ENCODE measurements at places on chromosomes 6 and 20.

DNA sequence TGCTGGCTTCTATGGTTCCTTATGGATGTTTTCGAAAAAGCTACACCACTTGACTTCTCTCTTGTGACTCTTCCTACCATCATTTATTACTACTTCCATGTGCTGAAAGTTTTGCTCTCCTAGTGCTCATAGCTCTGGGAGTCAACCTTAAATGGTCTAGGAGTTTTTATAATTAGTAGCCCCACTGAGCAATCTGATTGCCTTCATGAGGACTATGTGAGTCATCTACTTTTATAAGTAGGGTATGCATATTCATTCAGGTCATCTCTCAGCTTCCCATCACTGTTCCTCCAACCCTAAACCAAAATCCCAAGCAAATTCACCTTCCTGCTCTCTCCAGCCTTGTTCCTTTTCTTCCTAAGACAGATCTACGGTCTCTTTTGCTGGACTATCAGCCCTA is 17.4 kb upstream of the FAXC start:
- no peak for DNase-seq

GRCh38 chr6:137995371-137995770 is 111.8 kb downstream of the PERP start:
- DNase-seq, result no peak

DNA sequence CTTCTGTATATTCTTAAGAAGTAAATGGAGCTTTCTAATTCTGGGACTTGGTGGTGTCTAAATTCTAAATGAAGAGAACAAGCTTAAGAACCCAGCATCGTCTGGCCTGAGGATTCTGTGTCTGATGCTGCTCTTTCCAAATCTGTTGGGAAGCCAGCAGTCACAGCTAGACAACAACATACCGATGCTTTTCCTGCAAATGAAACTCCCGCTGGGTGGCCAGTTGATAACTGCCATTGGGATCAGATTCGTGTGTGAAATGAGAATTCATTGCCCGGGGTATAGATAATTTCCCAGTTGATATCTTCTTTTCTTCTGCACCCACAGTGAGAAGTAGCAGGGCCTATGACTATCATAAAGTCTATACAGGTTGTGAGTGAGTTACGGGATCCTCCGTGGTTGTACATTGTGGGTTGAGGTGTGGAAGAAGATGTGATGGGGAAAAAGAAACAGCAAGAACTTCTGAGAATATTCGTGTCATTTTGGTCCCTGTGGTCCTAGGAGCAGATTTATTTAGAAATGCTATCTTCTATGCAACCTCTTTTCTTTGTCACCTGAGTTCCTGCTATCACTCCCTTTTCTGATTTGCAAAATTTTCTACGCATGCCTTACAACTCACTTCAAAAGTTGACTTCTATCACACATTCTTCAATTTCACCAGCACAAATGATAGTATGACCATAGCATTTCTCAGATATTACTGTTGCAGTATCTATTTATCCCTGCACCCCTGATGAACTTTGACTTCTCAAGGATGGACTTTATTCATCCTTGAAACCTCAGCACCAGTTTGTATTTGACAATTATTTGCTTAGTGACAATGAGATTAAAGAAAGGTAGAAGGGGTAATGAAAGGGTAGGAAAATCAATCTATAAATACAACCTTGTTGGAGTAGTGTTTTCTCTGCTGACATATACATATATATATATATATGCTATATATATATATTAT is 10.4 kb downstream of the NOX3 start:
- no peak for DNase-seq

DNA sequence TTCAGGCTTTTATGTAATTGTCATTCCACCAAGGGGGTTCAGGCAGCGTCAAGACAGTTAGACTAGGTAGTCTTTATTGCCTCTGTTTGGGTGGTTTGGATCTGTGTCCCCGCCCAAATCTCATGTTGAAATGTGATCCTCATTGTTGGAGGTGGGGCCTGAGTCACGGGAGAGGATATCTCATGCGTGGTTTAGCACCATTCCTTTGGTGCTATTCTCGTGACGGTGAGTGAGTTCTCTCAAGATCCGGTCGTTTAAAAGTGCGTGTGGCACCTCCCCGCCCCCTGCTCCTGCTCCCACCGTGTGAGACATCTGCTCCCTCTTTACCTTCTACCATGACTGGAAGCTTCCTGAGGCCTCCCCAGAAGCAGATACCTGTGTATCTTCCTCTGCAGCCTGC is 51.3 kb upstream of the FOXC1 start:
- no peak for DNase-seq

DNA sequence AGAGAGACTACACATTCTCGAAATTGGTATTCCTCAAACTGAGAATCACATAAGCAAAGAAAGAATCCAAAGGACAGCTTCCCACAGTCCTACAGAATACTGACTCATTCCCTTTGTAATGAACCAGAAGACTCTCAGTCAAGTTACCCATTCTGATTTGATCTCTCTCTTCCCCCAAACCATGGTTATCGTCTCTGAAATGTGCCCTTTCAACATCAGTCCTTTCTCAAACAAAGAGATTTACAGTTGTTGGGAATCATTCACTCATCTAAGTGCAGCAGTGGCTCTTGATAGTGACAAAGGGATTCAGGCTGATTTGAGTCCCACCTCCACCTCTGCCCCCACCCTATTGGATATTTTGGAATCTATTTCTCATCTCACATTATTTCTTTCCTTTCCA is 15.0 kb upstream of the RSPO3 start:
- DNase-seq, result peak; percentile 46

DNA sequence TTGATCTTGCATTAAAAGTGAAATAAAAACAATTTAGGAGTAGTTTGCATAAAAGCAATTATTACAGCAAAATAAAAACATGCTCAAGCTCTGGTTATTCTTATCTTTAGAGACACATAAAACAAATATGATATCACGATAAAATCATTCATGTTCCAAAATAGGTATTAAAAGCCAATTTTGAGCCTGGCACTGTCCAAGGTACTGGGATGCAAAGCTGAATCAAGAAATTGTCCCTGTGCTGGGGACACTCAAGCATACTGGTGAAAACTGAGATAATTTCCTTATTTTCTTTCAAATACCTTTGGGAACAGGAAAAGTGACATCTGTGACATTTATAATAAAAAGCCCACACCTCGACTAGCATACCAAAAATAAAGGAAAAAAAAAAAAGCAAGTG is 931 bp upstream of the MTCL3 start:
- DNase-seq, result peak; percentile 14

DNA sequence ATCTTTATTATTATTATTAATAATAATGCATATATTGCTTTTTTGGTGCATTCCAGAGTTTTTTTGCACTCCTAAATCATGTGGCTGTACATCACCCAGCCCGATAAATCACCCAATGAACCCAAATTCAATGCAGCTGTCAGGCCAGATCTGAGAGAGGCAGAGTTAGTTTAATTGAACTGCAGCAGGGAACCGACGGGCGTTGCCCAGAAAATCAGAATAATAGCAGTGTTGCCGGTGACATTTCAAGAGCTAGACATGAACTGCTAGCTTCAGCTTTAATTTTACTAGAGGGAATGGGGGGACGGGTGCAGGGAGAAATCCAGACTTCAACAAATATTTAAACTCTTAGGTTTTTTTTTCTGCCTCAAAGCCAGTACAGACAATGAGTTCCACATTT is 135.0 kb downstream of the CLIC5 start:
- no peak for DNase-seq

- DNase-seq, result peak; percentile 47
Measured at GRCh38 chr20:64044484-64045247, 4.8 kb downstream of the SOX18 start.

DNA sequence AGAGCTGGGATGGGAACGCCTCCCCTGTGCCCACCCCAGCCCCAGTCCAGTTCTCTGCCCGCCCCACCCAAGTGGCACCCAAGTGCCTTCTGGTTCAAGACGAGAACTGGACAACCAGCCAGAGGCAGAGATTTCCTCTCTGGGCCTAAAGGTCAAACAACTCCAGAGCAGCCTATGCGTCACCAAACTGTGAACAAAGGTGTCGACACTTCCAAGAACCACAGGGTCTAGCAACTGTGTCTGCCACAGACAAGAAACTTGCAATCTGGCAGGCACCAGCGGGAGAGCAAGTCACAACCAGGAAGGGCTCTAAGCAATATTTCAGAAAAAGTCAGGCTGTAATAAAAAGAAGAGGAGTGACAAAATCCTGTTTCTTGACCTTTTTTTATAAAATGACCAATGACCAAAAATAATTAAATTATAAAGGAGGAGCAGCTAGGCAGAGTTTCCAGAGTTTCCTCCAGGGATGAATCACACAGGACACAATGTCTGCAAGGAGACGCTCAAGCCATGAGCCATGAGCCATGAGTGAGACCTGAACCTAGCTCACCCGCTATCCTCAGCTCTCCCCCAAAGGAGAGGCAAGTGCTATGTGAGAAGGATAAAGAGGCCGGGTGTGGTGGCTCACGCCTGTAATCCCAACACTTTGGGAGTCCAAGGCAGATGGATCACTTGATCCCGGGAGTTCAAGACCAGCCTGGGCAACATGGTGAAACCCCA is 11.1 kb downstream of the EDEM2 start:
- peak; percentile 75 for DNase-seq

- DNase-seq, result no peak
Measured at GRCh38 chr6:114210467-114210866, 132.4 kb downstream of the HS3ST5 start.

GRCh38 chr6:161961046-161961445 is 687.2 kb upstream of the AGPAT4 start:
- no peak for DNase-seq

DNA sequence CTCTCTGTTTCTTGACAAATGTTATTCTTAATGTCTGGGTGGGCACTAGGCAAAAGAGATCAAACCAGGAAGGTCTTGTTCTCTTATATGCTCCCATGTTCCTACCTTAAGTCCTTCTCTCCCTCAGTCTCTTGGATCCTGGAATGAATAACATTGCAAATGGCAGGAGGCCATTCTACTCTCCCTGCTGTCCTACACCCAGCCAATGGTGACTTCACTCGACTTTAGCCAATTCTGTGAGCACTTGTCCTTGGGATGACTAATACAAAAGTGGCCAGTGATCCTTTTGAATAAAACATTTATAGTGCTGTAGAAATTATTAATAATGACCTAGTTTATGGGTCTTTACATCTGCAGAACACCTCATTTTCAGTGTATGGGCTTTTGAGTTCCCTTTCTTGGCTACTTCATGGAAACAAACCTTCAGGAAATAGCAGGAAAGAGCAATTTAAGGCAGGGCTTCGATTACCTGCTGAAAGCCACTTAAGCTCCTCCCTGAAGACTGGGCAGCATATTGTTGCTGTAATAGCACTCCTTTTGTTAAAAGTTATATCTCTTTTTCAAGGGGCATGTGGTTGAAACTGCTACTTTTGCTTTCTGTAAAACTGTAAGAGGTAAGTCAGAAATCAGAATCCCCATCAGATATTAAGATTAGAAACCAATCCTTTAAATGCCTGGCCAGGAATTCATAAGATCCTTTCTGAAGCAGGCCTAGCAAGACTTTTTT is 10.5 kb downstream of the OTOR start:
- no peak for DNase-seq
